Ascending aorta (tissue), 2 donors: ENCODE measurements at places on chromosomes 5 and 9. TPM values are rescaled to one million over a fixed set of nuclear protein-coding genes. Genes with fewer than 3 reads are reported as not detected.

DNA sequence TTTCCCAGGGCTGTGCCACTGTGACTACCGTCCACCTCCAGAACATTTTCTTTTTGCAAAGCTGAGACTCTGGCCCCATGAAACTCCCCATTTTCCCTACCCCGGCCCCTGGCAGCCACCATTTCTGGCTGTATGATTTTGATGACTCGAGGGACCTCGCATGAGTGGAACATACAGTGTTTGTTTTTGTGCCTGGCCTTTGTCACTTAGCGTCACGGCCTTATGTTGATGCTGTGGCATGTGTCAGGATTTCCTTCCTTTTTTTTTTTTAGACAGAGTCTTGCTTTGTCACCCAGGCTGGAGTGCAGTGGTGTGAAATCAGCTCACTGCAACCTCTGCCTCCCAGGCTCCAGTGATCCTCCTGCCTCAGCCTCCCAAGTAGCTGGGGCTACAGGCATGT is 42.7 kb downstream of the ASS1 start:
- no peak for DNase-seq

GRCh38 chr5:110909950-110910349 is 161.6 kb upstream of the TSLP start:
- DNase-seq = no peak

GRCh38 chr5:147037515-147038205 is 159.1 kb upstream of the PPP2R2B start:
- no peak for DNase-seq

Gene OR1J2
- not detected for total RNA-seq

GRCh38 chr5:65563777-65564176 is 681 bp downstream of the PPWD1 start:
- no peak for DNase-seq

Gene PDE4D
- 44.8 TPM for total RNA-seq

Gene PRDM12
- total RNA-seq = not detected

Gene CCL27
- total RNA-seq = 9.3 TPM
